ENCODE measurements at places on chromosomes 3 and 15.

DNA sequence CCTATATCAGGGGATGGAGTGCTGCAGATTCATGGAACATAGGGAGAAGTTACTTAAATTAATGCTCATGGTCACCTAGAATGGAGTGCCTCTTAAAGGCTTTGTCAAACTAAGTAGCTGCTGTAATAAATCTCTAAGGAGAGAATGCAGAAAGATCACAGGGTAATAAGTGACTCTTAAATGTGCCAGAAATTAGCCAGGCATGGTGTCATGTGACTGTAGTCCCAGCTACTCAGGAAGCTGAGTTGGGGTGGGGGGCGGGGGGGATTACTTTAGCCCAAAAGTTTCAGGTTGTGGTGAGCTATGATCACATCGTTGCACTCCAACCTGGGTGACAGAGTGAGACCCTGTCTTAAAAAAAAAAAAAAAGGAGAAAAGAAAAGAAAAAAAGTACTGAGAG lies 90.9 kb upstream of the ASB14 start:
- no peak for DNase-seq

GRCh38 chr15:76070921-76071635 lies 11.3 kb downstream of the TMEM266 start:
- DNase-seq: no peak

DNA sequence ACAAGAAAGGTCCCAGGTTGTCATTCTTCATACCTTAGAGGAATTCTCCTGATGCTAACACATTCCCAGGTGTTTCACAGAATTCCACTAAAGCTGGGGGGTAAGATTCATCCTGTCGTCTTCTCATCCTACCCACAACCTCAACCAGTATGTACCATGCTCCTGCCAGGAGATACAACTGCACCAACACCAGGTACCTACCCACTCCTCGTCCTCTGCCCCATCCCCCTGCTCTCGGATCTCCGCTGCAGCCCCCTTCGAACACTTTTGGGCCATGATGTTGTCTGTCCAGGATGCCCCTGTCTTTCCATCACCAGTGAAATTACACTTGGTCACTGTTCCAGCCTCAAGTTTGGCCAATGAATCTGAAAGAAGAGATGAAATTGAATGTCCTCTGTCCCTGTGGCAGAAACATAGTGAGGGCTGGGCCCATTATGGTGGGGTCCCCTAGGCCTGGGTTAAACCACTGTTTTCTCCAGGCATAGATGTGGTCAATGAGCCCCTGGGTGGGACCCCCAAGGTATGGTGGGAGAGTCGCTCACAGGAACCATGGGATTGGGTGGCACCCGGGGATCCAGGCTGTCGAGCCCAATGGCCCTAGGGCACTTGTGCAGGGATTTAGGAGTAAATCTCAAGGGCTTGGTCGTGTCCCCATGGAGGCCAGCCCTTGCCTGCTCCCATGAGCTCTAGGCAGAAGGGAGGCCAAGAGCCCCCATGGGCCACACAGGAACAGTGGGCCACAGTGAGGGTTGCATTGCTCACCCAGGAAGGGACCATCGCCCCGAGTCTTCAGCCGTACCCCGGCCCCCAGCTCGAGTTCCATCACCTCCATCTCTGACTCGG lies 9.4 kb upstream of the AP3S2 start:
- DNase-seq: no peak

DNA sequence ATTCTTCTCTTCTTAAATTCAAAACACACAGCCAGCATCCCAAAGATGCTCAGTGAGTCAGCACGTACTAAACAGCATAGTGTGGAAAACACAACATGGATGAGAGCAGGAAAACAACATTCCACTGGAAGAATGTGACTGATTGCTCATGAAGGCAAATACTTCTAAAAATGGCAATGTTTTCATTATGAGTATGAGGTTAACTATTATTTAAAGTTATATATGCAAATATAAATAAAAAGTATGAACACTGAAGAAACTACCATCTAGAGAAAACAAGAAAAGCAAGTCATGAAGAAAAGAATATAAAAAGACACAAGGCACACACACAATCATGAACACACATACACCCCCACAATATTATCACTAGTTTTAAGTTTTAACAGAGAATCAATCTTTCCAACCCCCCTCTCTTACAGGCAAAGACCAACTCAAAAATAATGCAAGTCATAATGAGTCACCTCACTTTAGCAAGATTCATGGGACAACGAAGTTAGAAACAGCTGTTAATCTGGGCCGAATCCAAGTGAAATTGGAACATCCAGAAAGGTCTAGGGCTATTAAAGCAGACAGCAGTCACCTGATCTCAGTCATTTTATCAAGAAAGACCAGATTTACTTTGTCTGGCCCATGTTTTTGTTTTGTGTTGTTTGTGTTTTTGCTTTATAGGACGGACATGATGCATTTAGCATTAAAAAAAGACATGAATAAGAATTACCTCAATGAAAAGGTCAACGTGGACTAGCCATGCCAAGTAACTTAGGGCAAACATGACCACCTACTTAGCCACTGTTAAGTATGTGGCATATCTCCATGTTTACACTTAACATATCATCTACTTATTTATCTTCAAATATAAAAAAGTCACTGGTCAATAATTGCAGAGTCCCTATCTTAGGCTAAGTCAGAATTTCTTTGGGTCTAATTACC lies 18.1 kb downstream of the GBE1 start:
- DNase-seq: peak; percentile 45

DNA sequence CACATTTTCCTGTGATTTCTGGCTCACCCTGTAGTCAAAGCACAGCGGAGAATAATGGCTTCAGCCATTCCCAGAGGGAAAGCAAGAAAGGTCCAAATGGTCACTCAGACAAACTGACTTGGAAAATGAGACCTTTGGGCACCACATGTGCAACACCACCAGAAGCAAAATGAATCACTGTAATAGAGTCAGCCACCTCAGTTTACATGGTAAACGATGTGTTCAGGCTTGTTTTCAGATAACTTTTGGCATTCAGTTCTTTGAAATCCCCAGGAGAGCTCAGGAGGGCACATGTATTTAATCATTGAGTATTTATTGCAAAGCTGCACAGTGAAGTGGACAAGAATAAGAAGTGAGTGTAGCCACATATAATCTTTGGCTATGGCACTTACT lies 38.4 kb upstream of the ALCAM start:
- DNase-seq: peak; percentile 60

GRCh38 chr15:78045189-78045588 lies 32.3 kb downstream of the TBC1D2B start:
- no peak for DNase-seq

GRCh38 chr3:24582431-24583403 lies 88.1 kb upstream of the THRB start:
- no peak for DNase-seq

GRCh38 chr3:66211779-66212178 lies 9.0 kb upstream of the SLC25A26 start:
- DNase-seq: no peak

DNA sequence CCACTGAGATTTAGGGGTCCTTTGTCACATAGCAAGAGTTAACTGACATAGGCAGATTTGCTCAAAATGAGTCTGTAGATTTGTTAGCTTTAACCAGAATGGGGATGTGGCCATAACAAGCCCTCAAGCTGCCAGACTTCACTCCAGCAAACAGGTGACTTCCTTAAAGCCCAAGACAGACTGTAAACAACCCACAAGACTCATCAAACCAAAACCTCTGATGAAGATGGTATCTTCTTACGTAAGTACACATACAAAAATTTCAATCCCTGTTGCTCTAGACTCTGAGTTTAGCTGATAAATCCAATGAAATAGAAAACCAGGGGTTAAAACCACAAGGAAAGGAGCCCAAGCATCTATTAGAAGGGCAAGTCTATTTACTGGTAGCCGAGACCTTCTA lies 18.2 kb upstream of the ZBTB20 start:
- no peak for DNase-seq

- DNase-seq: peak; percentile 90
These were observed 71.8 kb upstream of the GATM start for GRCh38 chr15:45449916-45450867.

GRCh38 chr15:68775671-68776476 lies 44.8 kb downstream of the ANP32A start:
- no peak for DNase-seq

GRCh38 chr15:60508442-60508841 lies 29.5 kb upstream of the ICE2 start:
- no peak for DNase-seq

DNA sequence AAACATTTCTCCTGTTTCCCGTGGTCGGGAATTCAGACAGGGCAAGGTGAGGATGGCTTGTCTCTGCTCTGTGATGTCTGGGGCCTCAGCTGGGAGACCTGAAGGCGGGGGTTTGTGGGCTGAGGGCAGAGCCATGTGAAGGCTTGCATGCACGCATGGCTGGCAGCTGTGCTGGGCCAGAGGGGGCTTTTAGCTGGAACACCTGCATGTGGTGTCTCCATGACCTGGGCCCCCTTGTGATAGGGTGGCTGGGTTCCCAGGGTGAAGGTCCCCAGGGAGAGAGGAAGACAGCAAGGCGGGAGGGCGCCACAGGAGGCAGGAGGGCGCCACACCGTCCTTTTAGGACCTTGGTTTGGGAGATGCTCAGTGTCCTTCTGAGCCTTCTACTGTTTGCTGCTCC lies 101.6 kb upstream of the PRR23E start:
- DNase-seq: no peak

- no peak for DNase-seq
These were observed 74.6 kb upstream of the MYZAP start for GRCh38 chr15:57517030-57517671.

DNA sequence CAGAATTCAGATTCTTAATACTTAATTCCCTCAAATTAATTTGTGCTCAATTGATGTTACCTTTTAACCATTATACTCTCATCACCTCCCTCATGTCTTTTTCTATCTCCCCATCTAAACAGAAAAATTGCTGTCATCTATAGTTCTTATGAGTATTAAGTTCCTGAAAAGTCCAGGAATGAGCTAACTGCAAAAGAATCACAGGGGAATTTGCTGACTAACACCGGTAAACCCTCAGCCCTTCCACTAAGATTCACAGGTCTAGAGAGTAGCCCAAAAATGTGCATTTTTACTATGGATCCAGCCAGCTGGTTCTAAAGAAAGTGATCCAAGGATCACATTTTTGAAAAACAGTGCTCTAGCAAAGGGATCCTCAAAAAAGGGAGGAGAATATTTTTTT lies 67.0 kb downstream of the SETD2 start:
- no peak for DNase-seq

DNA sequence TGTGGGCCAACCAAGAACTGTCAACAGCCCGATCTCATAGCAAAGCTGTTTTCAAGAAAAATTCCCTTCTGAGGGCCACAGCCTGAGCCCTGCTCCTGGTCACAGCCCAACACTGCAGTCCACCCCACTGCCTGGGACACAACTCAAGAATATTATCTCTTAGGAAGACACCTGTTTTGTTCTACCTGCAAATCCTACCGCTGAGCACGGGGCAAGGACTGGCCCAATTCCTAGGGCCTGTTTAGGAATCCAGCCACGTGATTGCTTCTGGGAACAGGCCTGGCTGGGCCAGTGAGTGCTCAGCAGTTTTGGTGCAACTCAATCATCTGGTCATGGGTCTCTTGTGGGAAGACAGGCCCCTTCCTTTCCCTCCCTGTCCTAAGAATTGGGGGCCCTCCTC lies 8.3 kb downstream of the ISLR2 start:
- no peak for DNase-seq

DNA sequence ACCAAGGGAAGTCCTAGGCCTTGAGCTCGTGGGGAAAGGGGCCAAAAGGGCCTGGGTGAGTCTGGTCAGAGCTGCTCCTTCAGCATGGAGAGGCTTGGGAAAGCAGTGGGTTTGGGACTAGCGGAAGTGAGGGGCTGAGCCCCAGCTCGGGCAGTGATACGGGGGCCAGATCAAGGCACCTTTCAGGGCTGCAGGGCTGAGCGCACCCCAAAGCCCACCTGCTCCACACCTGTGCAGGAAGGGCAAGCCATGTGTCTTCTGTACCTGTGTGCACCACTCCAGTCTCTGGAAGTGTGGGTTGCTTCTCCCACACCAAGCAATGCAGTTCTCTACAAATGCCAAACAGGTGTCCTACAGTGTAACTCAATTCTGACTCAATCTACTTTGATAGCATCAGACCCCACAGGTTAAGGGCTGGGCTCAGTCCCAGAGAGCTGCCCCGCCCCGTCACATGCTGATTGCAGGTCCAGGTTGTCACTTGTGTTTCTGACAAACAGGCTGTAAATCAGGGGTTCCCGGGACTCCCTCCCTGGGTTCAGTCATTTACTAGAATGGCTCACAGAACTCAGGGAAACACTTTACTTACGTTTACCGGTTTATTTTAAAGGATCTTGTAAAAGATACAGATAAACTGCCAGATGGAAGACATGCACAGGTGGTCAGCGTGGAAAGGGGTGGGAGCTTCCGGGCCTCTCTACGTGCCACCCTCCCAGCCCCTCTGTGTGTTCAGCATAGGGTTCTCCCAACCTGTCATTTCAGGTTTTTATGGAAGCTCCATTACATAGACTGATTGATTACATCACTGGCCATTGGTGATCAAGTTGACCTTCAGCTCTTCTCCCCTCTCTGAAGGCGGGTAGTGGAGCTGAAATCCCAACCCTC lies 28.8 kb upstream of the KLF13 start:
- DNase-seq: no peak

GRCh38 chr3:55519019-55519418 lies 31.9 kb upstream of the WNT5A start:
- no peak for DNase-seq

GRCh38 chr15:98443526-98443925 lies 204.8 kb upstream of the IGF1R start:
- DNase-seq: no peak

- DNase-seq: no peak
These were observed 76.2 kb upstream of the CMTM7 start for GRCh38 chr3:32315441-32315840.

DNA sequence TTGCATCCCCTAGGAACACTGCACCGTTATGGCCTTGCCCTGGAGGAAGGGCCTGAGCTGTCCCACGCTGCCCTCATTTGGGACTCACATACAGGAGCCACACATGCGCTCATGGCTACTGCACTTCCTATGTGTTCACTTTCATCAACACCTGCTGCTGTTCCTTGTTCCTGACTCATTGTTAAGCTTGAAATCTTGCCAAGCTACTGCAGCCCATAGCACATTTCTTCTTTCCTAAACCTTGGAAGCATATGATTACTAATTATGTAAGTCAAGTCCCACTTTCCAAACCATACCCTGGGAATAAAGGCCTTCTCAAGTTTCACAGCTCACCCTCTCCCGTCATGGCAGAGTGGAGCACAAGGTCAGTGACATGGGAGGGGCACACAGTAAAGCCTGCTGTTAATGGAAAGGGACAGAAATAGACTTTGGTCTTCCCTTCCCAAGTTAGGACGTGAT lies 307.9 kb downstream of the CLSTN2 start:
- DNase-seq: peak; percentile 18

GRCh38 chr3:177358977-177359592 lies 161.8 kb upstream of the TBL1XR1 start:
- DNase-seq: no peak

- DNase-seq: no peak
These were observed 7.4 kb downstream of the NKIRAS1 start for GRCh38 chr3:23909341-23909740.

GRCh38 chr3:71466483-71466882 lies 117.0 kb downstream of the FOXP1 start:
- no peak for DNase-seq

- DNase-seq: no peak
These were observed 122.7 kb downstream of the GOLIM4 start for GRCh38 chr3:167973046-167973445.

Data from epithelial cell of prostate (primary cell).